ENCODE measurements at places on chromosomes 13 and 19.

DNA sequence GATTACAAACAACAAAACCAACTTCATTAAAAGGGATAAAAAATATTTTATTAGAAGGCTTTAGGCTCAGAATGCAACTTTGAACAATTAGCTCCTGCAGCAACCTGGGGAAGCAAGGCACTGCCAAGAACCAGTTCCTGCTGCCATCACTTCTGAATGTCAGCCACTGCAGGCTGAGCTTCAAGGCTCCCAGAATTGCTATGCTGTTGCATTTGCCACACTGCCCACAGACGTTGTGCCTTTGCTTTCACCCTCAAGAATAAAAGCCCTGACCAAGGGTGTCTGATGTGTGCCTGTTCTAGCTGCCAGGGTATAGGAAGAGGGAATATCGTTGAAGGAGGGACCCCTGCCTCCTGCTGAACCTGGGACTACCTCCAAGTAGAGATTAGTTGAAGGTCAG, 238.4 kb downstream of the ITGBL1 start:
- no peak for DNase-seq

GRCh38 chr19:41998246-41999020, 4.4 kb upstream of the ATP1A3 start:
- DNase-seq: peak; percentile 6

DNA sequence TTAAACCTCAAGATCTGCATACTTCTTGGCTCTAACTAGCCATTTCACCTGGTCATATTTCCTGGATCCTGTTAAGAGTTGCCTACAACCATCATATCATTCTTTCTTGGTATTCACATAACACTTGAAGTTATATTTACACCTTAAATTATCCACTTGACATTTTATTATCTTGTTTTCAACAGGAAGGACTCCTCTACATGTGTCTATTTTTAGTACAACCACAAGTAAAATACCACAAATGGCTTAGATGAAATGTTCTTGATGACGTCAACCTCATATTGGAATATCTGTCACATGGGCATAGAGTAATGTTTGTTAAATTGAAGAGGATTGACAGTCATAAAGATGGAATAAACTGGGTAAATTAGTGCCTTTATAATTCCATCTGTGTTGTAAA, 9.4 kb downstream of the PCDH20 start:
- no peak for DNase-seq

DNA sequence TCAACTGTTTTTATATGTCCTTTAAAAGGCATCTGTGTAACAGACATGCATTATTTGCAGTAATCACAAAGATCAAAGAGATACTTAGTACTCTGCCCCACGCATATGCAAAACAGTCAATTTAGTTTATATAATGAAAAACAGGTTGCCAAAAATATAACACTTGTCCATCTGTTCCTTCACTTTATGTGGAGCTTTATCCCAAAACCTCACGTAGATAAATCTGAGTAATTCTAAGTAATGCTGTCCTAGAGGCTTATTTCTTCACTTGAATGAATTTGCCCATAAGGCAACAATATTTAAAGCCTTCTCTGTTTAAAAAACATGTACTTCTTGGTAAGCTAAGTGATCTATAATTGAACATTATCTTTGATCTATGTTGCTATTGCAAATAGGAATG, 20.3 kb upstream of the SLITRK6 start:
- no peak for DNase-seq

- DNase-seq: peak; percentile 55
Measured at GRCh38 chr13:57624565-57625435, 6.7 kb upstream of the PCDH17 start.

DNA sequence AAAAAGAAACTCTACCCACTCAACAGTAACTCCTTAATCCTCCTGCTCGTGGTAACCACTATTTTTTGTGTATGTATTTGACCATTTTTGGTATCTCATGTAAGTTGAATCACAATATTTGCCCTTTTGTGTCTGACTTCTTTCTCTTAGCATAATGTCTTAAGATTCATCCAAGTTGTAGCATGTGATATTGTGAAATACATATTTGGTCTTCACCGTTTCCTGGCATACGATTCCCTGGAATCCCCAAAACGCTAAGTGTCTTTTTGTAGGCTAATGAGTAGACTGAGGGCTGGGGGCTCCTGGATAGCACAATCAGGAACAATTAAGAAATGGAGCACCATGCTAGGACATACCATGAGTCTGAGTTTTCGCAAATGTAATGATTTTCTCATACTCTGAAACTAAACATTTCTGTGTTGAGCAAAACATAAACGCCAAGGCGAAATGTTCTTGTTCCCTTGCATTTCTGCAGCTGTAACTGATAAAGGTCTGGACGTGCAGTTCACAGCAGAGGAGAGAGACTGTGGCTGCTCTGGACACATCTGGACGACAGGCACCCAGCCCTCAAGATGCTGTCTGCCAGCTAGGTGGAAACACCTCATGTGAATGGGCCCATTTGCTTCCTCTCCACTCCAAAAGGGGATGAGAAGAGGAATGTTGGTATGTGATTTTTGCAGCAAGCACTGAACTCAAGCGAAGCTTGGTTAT, 38.4 kb downstream of the BRD4 start:
- no peak for DNase-seq

DNA sequence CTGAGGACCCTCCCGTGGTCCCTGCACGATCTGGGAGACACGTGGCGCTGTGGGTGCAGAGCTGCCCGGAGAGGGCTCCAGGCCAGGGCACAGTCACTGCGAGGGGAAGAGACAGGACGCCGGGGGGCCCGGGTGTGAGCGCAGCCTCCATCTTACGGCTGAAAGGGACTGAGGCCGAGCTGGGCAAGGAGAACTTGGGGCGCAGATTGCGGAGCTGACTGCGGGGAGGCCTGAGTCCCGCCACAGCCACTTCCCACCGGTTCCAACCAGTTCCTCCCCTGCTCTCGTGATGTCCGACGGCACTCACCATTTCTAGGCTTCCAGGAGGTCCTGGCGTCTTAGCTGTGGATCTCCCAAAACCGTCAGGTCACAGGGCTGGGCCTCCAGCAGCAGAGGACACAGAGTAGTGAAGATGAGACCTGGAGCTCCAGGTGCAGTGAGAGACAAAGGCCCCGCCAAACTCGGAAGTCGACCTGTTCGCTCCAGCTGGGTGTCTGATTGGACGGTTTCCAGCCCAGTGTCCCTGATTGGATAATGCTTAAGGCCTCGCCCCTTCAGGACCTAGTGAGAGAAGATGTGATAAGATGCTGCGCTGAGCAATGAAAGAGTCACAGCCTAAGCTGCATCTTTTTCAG, 4.8 kb upstream of the ZNF253 start:
- DNase-seq: no peak

DNA sequence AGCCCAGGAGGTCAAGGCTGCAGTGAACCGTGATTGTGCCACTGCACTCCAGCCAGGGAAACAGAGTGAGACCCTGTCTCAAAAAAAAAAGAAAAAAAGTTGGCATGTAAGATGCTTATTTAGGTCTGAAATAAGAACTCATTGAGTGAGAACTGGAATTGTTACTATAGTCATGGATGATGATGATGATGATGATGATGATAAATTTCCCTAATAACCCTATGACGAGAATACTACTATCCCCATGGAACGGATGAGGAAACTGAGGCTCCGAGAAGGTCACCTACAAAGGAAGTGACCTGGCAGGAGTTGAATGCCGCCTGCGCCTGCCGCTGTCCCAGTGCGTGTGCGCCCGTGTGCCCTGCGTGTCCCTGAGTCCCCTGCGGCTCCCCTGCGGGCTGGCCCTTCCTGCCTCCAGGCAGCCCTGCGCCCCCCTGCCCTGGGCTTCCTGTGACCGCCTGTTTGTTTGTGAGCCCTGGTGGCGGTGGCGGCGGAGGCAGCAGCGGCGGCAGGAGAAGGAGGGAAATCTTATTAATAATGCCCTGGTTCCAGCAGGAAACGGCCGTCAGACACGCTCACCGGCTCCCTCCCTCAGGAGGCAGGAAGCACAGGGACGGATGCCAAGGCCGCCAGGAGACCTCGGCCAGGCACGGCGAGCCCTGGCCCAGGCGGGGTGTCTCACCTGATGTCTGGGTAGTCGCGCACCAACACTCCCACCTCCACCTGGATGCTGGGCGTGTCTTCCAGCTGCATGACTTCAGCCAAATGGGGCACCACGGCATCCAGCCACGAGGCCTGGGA, 29.6 kb downstream of the EXOC3L2 start:
- peak; percentile 48 for DNase-seq

GRCh38 chr13:38121267-38121666, 228.4 kb upstream of the UFM1 start:
- no peak for DNase-seq

- no peak for DNase-seq
Measured at GRCh38 chr19:55698256-55698655, 23.2 kb downstream of the EPN1 start.

DNA sequence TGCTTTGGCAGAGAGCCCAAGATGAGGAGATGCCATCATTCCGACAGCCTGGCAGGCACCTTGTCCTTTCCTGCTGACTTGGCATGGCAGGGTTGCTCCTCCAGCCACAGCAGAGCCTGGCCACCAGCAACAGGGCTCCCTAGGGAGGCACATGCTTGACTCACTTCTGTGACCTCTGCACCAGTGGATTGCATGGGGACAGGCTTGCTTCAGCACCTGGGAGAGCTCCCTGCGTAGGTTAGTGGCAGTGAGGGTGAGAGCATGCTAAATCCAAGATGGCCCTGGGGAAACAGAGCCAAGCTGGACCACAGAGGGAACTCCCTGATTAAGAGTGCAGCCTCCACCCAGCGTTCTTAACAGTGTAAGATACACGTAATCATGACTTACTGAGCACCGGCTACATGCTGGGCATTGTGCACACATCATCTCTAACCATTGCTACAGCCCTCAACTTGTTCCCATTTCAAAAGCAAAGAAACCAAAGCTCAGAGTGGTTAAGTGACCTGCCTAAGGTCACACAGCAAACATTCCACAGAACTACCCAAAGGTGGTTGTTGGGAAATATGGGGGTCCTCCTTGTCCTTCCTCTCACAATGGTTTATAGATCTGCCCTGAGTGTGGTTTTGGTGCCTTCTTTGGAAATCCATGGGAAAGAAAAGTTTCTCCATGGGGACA, 116.6 kb upstream of the UQCRFS1 start:
- DNase-seq: no peak

- DNase-seq: no peak
Measured at GRCh38 chr19:49558591-49558990, 21.8 kb downstream of the NOSIP start.

- no peak for DNase-seq
Measured at GRCh38 chr19:7013678-7014077, 7.6 kb downstream of the MBD3L2B start.

GRCh38 chr13:36530050-36530789, 97.9 kb downstream of the CCNA1 start:
- DNase-seq: no peak

Measured in NCI-H1105 (cell line).